ENCODE measurements at places on chromosomes 3 and 15.
A peak's percentile ranks its signal among the peaks of the same experiment; 100 is the strongest.

DNA sequence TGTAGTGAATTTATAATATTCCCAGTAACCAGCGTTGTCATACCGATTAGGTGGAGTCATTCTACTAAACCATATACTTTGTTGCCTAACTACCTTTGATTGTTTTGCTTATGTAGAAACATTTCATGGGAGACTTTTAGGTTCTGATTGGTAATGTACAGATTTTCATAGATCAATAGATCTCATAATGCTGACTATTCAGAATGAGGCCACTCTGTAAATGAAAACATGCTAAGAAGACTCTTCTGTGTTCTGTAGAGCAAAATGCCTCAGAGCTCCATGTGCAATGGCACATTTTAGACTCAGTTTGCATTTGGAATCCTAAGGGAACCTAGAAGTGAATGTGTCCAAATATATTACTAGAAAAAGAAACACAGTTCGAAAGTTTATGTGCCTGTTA lies 20.0 kb downstream of the CBLB start:
- no peak for DNase-seq

- no peak for DNase-seq
These were observed 91.0 kb downstream of the XXYLT1 start for GRCh38 chr3:195179776-195180489.

- DNase-seq = no peak
These were observed 50.8 kb downstream of the RFTN1 start for GRCh38 chr3:16462679-16463078.

- DNase-seq = no peak
These were observed 88.4 kb upstream of the PLSCR4 start for GRCh38 chr3:146339349-146339748.

DNA sequence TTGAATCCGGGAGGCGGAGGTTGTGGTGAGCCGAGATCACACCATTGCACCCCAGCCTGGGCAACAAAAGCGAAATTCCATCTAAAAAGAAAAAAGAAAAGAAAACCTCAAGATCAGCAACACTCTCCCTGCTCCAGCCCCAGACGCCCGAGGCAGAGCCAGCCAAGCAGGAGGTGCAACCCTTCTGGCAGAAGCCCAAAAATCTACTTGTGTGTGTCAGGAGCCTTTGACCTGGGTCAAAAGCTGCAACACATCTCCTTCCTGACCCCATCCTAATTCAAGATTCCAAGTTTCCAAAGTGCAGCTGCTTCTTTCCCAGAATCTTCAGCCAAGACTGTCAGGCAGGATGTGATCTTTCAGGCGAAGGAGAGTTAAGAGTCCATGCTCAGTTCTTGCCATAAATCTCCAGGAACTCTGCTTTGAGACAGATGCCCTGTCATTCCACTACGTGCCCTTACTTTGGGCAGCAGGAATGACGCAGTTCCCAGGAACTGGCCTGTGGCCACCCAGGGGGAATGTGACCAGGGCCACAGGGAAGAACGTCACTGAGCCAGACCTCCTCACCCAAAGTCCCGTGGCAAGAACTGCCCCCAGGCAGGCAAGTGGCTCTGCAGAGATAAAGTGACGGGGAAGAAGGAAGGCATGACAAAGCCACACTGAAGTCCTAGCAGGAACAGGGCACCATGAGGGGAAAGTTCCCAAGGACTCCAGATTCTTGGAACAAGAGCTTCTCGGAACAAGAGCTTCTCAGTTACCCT lies 39.4 kb downstream of the SH3BP5 start:
- peak; percentile 43 for DNase-seq

- DNase-seq = no peak
These were observed 114.9 kb downstream of the MCTP2 start for GRCh38 chr15:94346282-94346681.

DNA sequence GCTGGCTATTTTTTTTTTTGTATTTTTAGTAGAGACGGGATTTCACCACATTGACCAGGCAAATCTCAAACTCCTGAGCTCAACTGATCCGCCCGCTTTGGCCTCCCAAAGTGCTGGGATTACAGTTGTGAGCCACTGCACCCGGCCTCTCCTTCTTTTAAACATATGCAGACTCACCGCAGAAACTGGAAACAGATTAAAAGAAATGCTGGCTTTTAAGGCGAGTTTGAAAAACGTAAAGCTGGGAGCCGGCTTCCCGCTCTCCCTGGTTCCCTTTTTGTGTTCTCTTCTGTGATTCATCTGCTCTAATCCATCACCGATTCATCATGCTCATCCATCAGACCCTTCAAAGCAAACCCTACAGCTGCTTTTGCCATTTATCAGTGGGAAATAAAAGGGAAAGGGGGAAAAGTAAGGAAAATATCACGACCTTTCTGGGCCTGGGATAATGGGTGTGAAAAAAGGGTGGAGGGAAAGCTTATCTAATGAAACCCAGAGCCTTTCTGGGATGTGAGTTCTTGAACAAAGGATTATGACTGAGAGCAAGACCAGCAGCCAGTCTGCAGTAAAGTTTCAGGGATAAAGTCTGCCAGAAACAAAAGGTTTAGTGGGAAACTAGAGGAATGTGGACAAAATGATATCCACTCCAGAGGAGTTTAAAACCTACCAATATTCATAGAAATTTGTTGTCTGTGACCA lies 92.3 kb upstream of the LRIG1 start:
- no peak for DNase-seq

GRCh38 chr15:88835119-88835518 lies 31.9 kb downstream of the ACAN start:
- DNase-seq = no peak

DNA sequence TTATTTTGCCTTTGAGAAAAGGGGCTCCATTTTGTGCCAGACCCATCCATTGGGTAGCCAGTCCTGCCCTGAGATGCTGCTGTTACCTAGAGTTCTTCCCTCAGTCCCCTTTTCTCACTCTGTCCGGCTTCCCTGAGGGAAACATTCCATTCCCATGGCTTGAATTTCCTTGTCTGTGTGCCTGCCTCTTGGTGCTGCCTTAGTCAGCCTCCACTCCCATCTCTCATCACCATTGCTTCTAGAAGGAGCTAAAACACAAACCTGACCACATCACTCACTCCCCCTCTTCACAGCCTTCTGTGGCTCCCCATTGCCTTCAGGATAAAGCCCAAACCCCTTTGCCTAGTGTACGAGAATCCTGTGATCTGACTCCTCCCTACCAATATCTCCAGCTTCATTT lies 25.2 kb upstream of the C2CD4B start:
- DNase-seq = no peak

- DNase-seq = no peak
These were observed 12.3 kb upstream of the GFM1 start for GRCh38 chr3:158631981-158632380.

- DNase-seq = no peak
These were observed 60.5 kb downstream of the STARD5 start for GRCh38 chr15:81263477-81263876.

DNA sequence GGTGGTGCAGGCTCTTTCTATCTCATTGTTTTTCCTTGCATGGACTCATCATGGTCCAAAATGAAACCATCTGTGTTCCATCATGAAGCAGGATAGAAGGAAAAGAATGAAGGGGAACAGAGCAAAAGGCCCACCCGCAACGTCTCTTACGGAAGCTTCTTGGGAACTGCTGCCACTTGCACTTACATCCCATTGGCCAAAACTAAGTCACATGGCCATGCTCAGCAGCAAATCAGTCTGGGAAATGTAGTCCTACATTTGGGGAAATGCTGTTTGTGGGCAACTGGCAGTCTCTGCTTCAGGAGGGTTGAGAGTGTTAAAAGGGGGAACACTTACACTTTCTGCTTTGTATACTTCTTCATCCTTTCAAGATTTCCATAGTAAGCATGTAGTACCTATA lies 191.6 kb downstream of the SV2B start:
- DNase-seq = no peak

DNA sequence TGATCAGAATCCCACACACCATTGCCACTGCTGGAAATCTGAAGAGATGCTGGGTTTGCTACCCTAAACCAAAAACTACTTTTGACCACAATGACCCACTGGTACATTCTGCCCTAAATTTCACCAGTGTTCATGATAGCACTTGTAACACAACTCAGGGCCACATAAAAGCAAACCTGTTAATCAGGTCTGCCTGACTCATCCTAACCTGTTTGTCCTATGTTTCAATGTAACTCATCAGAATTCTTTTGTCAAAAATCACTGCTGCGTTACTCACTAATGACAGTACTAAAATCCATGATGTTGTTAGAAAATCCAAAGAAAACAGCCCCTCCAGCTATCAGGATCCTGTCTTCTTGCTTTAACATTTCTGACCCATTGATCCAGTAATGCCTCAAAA lies 55.6 kb upstream of the XCR1 start:
- no peak for DNase-seq

- no peak for DNase-seq
These were observed 31.1 kb upstream of the BLOC1S6 start for GRCh38 chr15:45555934-45556608.

DNA sequence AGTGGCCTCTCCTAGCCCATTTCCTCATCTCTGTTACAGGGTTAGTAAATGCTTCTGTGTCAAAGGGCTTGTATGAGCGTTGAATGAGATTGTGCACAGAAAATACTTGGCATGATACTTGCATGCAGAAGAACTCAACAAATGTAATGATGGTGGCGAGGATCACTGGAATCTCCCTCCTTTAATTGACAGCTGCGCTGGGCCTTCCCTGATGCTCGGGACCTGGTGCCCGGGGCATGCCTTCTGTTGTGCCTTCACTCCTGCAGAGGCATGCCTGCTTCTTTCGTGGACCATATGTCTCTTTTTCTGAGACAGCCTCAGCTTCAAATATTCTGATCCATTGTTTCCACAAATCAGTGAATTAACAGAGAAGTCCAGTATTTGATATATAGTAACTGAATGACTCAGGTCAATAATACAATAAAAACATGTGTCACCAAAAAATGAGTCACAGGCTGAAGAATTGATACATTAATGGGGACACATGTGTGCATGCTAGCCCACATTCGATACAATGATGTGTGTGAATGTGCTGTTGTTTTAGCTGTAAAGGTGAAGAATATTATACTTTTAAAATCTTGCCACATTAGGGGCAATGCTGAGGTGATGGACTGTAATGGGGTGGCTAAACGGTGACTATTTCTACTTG lies 243.3 kb upstream of the TBL1XR1 start:
- DNase-seq = no peak

GRCh38 chr3:37506956-37507535 lies 332.7 kb upstream of the LRRFIP2 start:
- no peak for DNase-seq

- no peak for DNase-seq
These were observed 300.7 kb upstream of the ROBO1 start for GRCh38 chr3:80068459-80068858.

- DNase-seq = no peak
These were observed 93.0 kb upstream of the SNRPA1 start for GRCh38 chr15:101388046-101388445.

- no peak for DNase-seq
These were observed 336.4 kb upstream of the LRRFIP2 start for GRCh38 chr3:37510755-37511154.

DNA sequence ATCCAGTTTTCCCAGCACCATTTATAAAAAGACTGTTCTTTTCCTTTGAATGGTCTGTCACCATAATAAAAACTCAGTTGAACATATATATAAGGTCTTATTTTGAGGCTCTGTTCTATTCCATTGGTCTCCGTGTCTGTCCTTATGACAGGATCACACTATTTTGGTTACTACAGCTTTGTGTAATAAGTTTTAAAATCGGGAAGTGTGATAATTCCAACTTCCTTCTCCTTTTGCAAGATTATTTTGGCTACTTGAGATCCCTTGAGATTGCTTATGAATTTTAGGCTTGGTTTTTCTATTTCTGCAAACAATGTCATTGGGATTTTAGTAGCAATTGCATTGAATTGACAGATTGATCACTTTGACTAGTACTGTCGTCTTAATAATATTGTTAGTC lies 35.7 kb downstream of the SACM1L start:
- DNase-seq = no peak

GRCh38 chr15:91562698-91563097 lies 290.8 kb upstream of the SLCO3A1 start:
- DNase-seq = no peak

DNA sequence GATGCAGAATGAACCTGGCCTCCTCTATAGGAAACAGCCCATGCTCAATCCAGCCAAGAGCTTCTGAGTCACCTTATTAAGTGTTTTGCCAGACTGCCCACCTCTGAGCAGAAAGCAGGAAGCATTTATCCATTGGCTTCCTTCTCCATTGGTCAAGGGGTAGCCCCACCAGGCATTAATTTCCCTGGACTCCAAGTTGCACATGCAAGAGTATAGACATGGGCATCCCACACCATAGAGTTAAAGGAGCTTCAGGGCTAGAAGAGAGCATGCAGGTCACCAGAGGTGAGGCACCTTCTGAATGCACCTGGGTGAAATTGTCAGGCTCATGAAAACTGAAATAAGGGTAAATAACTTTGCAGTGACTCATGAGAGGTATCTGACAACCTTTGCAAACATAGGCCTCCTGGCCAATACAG lies 230.8 kb upstream of the STAC start:
- peak; percentile 32 for DNase-seq

- DNase-seq = no peak
These were observed 304.8 kb upstream of the STAC start for GRCh38 chr3:36075491-36075890.

DNA sequence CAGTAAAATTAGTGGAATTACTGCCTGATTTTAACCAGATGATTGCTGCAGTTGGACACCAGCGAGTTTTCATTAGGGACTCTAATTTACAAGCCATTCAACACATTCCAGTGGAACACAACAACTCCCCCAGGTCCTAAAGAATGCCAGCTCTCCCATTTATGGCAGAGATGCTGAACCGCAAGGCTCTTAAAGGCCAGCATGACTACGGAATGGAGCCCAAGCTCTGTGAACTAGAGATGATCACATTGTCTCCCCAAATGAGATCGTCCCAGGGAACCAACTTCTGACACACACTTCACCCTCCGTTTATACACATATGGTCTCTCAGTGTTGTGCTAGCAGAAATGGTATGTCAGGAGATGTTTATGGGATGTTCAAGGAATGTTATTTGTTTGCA lies 446.2 kb upstream of the NR2F2 start:
- no peak for DNase-seq

DNA sequence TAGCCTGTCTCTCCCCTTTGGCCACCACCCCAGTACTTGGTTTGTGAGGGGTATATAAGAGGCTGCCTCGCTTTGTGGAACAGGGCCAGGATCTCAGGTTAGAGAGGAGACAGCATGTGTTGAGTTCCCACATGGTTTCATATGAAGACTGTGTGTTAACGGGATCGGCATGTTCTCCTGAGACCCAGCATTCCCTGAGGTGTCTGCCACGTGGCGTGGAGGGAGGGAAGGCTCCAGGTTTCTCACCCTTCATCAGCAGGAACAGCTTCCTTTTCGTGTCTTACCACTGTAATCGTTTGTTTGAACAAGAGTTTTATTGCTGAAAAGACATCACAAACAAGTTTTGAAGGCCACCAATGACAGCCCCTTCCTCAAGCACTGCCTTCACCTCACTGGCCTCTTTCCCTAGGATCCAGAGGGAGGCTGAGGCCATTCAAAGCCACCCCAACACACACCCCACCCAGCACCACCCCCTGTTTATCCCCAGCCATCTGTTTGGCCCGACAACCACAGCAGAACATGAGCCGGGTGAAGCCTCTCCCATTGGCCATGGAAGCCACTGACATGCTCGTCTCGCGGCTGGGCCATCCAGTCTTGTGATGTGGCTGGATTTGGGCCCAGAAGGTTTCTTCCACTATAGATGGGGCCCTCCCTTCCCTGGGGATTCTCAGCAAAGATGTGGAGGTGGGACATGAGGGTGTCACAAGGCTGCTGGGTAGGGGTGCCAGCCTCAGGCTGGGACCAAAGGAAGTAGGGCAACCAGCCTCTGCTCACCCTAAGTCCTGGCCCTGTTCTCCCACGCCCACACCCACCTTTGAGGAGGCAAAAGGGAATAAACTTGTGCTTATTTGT lies 10.0 kb downstream of the BHLHE40 start:
- DNase-seq = no peak

GRCh38 chr3:194404365-194405140 lies 5.5 kb upstream of the GP5 start:
- DNase-seq = peak; percentile 60

Data from MCF 10A (cell line).